ENCODE measurements at places on chromosomes 1 and 21.
A peak's percentile ranks its signal among the peaks of the same experiment; 100 is the strongest.

DNA sequence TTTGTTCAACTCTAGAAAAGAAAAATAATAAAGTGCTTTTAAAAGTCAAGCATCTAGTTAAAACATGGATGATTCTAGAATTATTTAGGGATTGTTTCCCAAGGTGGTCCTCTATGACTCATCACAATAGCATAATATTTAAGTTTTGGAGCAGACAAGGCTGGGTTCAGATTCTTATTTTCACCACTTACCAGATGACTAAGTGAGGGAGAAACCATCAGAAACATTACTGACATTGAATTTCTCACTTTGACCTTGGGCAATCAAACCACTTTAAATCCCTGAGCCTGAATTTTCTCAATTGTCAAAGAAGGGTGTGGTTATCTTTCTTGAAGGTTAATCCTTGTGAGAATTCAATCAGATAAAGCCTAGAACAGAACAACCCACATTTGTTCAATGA is 102.5 kb upstream of the PTGFR start:
- no peaks in the 10 kb centered on the region for H3K27me3 ChIP-seq
- DNase-seq, result no peak
- no peaks in the 10 kb centered on the region for H3K4me1 ChIP-seq
- no peak overlapping the region for H3K4me3 ChIP-seq

DNA sequence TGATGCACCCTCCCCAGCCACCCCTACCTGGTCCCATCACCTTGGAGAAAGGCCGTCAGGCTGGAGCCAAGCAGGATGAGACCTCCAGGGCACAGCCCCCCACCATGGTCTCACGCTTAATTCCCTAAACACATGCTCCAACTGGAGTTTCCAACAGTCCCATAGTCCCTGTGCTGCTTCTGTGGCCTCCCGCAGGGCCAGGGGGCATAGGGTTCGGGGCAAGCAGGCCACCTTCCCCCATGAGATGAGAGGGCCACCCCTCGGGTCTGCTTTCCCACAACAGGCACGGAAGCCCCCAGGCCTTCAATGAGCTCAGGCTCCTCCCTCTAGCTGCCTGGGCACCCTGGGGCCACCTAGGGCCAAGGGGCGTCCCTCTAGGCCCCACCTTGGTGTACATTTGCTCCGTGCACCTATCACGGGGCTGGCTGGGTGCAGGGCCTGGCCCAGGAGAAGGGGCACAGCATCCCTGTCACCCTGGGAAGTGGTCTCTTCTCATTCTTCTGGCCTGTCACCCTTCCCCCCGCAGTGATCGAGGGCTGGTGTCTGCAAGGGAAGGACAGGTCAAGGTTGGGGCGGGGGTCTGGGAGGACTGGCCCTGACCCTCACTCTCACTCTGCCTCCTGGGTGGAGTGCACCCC is 42.4 kb downstream of the TRIM11 start:
- no peaks in the 10 kb centered on the region for H3K27me3 ChIP-seq
- H3K4me3 ChIP-seq, result no peak overlapping the region
- no peak for DNase-seq

- peaks cover 16% of the 10 kb centered on the region for H3K4me1 ChIP-seq
- DNase-seq, result no peak
- H3K4me3 ChIP-seq, result peak overlapping the region; percentile 88
- no peaks in the 10 kb centered on the region for H3K27me3 ChIP-seq
- H3K27ac ChIP-seq, result peak overlapping the region; percentile 95
- H3K36me3 ChIP-seq, result peaks cover 14% of the 10 kb centered on the region
Measured at GRCh38 chr1:150233359-150234308, 2.3 kb downstream of the ANP32E start.

DNA sequence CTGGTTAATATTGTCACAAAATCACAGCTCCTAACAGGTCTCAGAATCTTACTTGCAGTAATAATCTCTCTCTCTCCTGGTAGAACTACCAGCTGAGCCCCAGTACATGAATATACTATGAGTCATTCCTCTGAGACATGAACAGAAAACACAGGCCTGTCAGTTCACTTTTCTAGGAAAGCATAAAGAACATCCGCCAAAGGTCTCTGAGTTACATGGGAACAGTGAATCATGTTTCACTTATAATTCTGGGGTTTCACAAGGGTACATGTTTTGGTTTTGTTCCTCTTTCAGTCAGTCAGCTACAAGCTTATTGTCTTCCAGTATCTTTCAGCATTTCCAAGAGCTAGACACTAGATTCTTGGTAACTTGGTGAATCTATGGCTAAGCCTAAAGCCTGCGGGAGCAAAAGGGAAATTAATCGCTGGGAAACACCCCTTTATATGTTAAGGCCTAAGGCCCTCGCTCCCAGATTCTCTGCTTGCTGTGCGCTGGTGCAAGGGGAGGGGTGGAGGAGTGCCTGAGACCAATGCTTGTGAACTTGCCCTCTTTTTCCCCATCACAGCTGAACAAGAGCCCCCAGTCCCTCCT is 31.7 kb downstream of the IFNGR2 start:
- no peak for DNase-seq
- peaks cover 82% of the 10 kb centered on the region for H3K36me3 ChIP-seq
- peak overlapping the region; percentile 79 for H3K27ac ChIP-seq
- H3K4me3 ChIP-seq, result no peak overlapping the region
- peaks cover 18% of the 10 kb centered on the region for H3K4me1 ChIP-seq

Data from right atrium auricular region (tissue), 2 donors.